T-helper 2 cell (primary cell): ENCODE measurements at places on chromosomes 16 and 17.
A peak's percentile ranks its signal among the peaks of the same experiment; 100 is the strongest.

- no peak for DNase-seq
These were observed 57.2 kb downstream of the VAC14 start for GRCh38 chr16:70743791-70744190.

GRCh38 chr17:58215685-58216084 is 3.4 kb downstream of the MKS1 start:
- DNase-seq: no peak

- peak; percentile 58 for DNase-seq
These were observed 580 bp downstream of the TANC2 start for GRCh38 chr17:62966426-62967204.

DNA sequence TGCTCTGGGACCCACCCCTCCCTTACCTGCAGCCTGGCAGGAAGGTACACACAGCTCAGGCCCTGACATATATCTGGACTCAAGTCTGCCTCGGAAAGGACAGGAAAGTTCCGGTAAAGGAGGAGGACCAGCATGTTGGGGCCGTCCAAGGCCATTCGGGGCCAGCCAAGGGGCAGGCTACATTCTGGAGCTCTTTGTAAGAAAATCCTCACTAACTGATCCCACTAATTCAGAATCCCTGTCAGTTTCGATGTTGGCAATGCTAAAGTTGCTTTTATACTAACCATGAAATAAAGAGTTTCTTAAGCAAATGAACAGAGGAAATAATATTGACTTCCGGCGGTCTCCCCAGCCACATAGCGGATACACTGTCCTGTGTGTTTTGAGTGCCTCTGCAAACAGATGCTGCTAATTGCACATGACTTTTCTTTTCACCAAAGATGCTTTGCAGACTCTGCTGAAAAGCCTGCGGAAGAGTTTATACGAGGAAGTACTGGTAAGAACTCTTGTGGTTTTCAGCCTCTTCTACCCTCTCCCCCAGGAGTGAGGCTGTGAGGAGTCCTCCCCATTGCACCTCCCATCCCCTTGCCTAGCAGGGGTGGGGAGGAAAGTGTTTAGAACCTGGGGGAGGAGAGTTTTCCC is 54.8 kb downstream of the PLXDC1 start:
- DNase-seq: peak; percentile 94

DNA sequence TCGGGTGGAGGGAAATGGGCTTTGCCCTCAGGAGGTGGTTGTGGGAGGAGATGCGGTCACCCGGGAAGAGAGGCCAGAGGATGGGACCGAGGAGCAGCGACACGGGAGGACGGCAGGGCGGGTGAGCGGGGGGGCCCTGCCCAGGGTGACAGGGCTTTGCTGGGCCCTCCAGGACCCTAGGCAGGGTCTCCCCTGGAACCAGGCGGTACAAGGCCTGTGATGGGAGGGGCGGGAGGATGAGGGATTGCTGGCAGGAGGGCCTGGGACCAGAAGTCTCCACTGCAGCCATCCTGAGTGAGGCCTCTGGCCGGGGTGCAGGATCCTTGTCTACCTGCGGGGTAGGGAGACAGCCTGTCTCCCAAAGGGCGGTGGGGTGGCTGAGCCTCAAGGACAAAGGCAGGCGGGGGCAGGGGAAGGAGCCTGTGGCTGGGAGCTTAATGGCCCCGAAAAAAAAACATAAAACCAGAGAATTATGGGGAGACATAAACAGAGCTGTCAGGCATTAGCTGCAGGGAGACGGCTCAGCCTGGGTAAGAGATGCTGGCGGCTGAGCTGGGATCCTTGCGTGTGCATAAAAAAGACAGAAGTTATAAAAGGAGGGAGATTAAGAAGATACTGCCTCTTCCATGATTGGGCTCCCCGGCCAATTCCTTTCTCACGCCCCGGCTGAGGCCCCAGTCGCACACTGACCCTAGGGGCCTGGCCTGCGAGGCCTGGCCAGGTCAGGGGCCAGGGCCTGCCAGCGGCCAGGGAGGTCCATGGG is 66.7 kb downstream of the SREBF1 start:
- DNase-seq: no peak

GRCh38 chr16:2512735-2513404 is 882 bp upstream of the ATP6V0C start:
- DNase-seq: no peak

DNA sequence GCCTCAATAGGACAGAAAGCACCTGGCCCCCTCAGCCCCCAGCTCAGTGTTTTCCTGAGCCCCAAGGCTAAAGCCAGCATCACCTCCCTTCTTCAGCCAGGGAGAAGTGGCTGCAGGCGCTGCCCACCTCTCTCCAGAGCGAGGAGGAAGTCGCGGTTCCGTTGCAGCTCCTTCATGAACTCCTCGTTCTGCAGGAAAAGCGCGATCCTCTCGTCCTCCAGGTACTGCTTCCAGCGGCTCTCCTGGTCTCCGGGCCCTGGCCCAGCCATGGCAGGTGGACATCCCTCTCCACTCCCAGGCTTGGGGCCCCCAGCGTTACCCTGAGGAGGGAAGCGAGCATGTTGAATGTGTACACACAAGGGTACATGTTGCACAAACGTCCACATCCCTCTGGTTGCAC is 22.7 kb upstream of the MRPS23 start:
- no peak for DNase-seq

- DNase-seq: no peak
These were observed 19.4 kb downstream of the TMEM94 start for GRCh38 chr17:75475851-75476250.

DNA sequence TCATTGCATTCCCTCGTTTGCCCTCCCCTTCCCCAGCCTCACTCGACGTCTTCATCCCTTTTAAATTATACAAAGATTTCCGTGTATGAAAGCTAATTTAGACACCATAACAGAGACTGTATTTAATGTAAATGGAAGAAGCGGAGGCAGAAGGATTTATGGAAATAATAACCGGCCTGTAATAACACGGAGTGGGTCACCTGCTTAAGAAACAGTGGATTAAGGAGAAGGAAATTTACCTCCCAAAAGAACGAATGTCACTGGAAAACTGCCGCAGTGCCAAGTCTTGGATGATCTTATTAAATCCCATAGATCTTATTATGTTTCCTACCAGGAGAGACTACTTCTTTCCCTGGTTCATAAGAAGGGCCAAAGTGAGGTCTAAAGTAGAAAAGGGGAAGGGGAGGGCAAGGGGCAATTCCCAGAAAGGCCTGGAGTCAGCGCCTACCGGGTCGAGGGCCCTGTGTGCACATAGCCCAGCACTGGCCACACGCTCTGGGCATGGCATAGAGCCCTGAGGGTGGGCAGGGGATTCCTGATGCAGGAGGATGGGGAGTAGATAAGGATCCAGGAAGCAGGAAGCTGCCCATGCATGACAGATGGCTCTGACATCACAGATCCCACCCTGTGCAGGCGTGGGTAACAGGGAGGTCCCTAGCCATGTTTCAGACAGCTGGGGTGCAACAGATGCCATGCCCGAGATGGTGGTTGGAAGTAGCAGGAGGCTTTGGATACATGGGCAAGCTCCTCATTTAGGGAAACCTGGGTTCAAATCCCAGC is 56.2 kb upstream of the RPL38 start:
- no peak for DNase-seq

GRCh38 chr16:67026570-67026969 is 2.4 kb upstream of the CBFB start:
- DNase-seq: no peak

DNA sequence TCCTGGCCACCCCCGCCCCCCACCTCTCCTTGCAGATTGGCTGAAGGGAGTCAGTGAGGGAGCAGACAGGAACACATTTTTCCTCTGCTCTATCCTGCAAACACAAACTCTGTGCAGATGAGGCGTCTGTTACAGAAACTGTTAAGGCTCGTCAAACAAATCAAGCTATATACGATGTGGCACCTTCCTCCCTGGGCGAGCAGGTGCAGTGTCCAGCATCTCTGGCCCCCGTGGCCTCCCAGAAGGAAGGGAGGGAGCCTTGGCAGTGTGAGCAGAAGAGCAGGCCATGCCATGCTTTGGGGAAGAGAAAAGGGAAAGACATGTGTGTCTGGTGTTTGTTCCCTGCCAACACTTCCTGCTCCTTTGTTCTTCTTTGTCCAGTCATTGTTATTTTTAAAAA is 267.8 kb downstream of the UTP18 start:
- no peak for DNase-seq

GRCh38 chr17:77163001-77163400 is 22.2 kb downstream of the SEC14L1 start:
- no peak for DNase-seq

- no peak for DNase-seq
These were observed 8.7 kb downstream of the ABI3 start for GRCh38 chr17:49218941-49219913.

DNA sequence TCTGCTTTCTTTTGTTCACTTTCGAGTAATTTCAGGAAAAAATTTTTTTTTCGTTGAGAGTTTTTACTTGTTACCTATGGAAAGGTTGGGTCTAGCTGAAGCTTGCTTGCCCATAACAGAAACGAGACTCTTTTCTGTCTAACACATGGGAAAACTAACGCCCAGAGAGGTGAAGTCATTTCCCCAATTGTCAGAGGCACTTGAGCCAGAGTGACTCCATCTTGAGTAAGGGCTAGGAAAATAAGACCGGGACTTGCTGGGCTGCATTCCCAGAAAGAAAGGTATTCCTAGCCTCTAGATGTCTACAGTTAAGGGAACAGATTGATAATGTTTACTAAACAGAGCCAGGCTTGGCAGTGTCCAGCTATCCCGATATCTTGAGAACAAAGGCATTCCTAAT is 26.8 kb downstream of the PRKCB start:
- DNase-seq: no peak

GRCh38 chr16:83171396-83171795 is 544.6 kb downstream of the CDH13 start:
- no peak for DNase-seq

- DNase-seq: no peak
These were observed 9.4 kb downstream of the METTL9 start for GRCh38 chr16:21608639-21609328.

DNA sequence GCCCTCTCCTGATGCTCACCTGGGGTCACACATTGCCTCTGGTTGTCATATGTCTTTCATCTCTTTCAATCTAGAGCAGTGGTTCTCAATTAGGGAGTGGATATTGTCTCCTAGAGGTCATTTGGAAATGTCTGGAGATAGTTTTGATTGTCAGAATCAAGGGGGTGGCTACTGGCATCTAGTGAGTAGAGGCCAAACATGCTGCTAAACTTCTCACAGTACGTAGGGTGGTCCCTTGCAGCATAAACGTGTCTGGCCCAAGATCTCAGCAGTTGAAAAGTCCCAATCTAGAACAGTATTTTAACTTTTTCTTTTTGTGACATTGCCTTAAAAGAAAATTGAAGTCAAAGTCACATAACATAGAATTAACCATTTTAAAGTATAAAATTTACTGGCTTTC is 30.5 kb upstream of the SLC5A10 start:
- DNase-seq: no peak

- no peak for DNase-seq
These were observed 1.7 kb downstream of the RNFT1 start for GRCh38 chr17:59962739-59963318.

DNA sequence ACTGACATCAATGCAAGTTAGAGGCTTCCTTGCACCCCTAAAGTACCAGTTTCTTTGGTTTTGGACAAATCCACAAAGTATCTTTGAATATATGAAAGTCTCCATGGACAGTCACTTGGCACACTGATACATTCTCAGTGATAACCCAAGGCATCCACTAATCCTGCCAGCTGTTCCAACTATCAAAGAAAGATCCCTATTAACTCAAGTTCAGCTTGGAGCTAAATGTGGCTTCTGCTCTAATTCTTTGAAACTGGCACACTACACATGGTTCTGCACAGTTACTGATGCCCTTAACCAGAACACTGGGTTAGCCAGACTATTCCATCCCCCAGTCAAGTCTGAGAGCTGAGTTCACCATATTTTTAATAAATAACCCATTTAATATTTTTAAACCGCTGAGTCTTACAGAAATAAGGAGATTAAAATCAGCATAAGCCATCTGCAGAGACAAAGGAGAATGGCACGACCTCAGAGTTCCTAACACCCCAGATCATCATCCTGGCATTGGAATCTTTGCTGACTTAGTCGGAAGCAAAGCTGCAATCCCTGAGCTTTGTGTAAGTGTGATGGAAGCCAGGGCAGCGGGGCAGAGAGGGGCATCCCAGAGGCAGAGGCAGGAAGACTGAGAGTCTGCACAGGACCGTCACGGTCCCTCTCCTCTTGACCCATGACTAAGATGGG is 6.3 kb downstream of the CACNG1 start:
- no peak for DNase-seq

DNA sequence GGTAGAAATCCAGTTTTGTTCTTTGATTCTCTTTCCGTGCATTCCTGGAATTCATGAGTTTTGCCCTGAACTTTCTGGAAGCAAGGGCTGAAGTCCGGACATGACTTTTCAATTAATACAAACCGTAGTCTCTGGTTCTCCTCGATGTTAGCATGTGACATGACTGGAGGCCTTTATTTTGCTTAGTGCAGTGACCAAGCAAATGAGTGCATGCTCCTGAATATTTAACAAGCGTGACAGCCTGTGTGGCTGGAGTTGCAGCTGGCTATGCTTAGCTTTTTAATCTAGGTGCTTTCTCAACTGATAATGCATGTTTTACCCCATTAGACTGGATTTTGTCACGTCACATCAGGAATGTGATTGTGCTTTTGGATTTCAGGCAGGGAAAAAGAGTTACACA is 302.1 kb downstream of the MAP2K6 start:
- no peak for DNase-seq

- no peak for DNase-seq
These were observed 23.0 kb upstream of the CAPNS2 start for GRCh38 chr16:55543472-55543871.

DNA sequence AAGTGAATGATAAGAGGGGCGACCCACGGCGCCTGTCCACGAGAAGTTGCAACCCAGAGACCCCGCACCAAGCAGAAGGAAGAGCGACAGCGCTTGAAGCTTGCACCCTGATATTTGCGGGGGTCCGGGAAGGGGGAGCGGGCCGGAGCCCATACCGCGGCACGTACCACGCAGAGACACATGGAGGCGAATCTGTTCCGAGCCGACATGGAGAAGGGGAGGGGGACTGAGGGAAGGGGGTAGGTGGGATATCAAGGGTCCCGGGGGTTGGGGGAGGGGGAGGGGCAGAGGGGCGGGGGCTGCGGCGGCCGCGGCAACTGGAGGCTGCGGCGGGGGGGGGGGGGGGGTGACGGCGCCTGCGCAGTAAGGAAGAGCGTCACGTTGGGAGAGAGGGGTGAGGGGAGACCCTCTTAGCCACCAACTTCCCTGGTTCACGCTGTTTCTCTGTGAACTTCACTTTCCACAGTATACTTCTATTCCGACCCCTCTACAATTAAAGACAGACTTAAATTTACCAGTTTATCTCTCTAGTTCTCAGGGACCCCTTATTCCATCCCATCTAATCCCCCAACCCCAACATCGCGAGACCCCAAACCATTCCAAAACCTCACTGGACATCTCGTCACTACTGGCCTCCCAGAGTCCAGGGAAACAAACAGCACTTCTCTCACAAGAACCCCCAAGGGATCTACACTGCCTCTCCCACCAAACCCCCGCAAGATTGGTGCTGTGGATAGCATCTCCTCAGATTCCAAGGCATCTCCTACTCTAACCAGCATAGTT is 8.0 kb downstream of the DLG4 start:
- DNase-seq: no peak

GRCh38 chr17:41073676-41074075 is 8.0 kb upstream of the KRTAP2-4 start:
- DNase-seq: no peak
